NCI-H1930 (cell line): ENCODE measurements at places on chromosomes 6 and 20.
A peak's percentile ranks its signal among the peaks of the same experiment; 100 is the strongest.

- DNase-seq = no peak
These were observed 1.5 kb downstream of the VARS2 start for GRCh38 chr6:30915591-30915946.

DNA sequence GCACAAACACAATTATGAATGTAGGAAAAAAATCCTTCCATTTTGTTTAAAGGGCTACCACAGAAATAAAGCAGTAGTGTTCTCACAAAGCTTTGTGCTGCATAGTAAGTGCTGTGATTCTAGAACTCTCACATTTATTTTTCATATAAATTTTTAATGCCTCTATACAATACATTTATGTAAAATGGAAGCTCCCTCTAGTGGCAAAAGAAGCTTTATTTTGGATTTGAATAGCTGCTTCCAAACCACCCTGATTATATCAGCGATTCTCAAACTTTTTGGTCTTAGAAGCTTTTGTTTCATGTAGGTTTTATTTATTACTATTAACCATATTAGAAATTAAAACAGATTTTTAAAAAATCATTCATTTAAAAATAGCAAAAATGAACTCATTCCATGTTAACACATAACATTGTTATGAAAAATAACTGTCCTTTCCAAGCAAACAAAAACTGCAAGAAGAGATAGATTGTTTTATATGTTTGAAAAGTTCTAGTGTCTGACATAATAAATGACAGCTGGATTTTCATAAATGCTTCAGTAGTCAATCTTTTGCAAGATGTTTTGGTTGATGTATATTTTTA, 38.4 kb downstream of the HS3ST5 start:
- peak; percentile 4 for DNase-seq

- DNase-seq = no peak
These were observed 225.3 kb downstream of the RIMS1 start for GRCh38 chr6:72111611-72112010.

GRCh38 chr6:127458817-127459216, 372 bp downstream of the KIAA0408 start:
- DNase-seq = no peak

DNA sequence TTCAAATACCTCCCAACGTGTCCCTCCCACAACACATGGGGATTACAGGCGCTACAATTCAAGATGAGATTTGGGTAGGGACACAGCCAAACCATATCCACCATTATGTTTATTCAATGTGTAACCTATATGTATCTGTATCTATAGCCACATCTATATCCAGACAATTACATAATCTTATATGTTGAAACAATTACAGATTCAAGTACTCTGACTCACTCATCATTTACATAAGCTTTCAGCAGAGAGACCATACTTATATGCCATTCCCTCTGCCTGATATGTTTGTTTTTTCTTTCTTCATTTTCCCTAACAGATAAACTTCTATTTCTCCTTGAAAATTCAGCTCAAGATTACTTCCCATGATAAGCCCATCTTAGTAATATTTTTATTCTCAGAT, 163.6 kb downstream of the LAMA2 start:
- DNase-seq = no peak

- DNase-seq = no peak
These were observed 1.0 kb upstream of the RIPOR2 start for GRCh38 chr6:24936641-24937317.

DNA sequence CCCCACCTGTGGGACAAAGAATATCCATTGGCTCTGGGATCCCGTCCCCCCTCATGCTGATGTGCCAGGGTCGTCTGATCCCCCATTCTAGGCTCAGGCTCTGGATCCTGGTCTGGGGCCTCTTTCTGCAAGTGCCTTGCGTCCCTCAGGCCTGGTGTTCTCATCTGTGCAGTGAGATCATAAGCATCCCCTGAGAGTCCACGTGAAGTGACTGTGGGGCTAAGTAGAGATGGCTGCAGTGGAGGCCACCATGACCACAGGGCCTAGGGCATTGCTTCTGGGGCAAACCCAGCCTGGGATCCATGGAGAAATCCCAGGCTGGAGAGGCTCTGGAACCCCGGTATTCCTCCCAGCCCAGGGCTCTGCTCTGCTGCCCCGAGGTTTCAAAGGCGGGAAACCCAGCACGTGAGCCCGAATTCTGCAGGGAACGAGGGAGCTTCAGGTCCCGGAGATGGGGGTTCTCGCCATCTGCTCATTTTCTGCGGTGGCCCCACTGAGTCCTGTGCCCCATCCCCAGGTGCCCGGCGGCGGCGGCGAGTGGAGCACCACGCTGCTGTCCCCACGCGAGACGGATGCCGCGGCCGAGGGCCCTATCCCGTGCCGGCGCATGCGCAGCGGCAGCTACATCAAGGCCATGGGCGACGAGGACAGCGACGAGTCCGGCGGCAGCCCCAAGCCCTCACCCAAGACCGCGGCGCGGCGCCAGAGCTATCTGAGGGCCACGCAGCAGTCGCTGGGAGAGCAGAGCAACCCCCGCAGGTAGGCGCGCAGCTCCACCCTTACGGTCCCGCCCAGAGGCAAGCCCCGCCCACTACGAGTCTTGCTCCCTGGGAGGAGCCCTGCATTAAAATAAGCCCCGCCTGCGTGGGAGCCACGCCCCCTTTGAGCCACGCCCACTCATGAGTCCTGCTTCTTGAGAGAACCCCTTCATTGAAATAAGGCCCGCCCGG, 105.5 kb upstream of the MYL9 start:
- DNase-seq = peak; percentile 95

GRCh38 chr20:48772183-48772976, 55.4 kb downstream of the PREX1 start:
- no peak for DNase-seq
